CD4-positive, alpha-beta memory T cell (primary cell): ENCODE measurements at places on chromosomes 5 and 9. TPM values are rescaled to one million over a fixed set of nuclear protein-coding genes. Genes with fewer than 3 reads are reported as not detected.

GRCh38 chr9:89982016-89982415, 377.2 kb downstream of the GADD45G start:
- DNase-seq, result no peak

Gene RANBP6
- 36.7 TPM for total RNA-seq

DNA sequence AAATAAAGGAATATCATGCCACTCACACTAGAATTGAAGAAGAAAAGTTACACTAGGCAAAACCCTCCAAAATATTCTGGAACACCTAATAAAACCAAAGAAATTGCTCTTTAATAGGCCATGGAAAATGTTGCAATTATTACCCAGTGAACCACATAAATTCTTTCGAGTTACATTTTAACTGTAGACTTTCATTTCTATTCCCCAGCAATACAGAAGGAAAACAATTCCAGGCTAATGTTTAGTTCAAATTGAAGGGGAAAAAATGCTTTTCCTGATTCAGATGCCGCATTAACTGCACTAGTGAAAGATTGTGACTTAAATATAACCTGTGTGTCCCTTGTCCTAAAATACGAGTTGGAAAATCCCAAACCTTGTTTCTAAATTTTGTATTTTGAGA, 439.3 kb upstream of the ADAMTS16 start:
- DNase-seq, result no peak

DNA sequence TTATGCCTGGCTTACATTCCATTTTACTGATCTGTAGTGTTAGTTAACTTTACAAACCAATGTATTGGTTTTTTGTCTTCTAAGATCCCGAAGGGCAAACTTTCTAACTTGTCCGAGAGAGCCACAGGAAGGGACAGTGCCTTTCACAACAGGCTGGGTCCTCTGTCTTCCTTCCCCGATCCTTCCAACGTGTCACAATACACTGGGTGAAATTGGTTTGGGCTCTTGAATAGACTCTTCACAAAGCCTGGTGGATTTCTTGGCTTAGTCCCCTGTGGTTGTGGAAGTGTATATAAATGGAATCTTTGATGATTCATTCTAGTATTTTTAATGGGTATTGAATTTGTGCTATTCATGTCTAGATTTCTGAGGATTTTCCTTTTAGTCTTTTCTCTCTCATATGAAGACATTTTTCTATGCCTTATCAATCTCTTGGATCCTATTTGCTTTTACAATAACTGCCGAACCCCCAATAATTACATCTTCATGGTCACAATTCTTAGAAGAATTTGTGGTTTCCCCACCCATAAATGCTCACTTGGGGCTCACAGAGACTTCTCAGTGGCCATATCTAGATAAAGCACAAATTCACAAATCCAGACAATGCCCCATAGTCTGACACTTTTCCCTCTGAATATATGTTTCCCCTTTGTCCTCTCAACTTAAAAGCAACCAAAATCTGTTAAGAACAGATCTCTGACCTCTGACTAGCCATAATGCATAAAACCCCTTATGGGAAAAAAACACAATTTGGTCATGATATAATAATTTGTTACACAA, 107.7 kb downstream of the MTRR start:
- no peak for DNase-seq

DNA sequence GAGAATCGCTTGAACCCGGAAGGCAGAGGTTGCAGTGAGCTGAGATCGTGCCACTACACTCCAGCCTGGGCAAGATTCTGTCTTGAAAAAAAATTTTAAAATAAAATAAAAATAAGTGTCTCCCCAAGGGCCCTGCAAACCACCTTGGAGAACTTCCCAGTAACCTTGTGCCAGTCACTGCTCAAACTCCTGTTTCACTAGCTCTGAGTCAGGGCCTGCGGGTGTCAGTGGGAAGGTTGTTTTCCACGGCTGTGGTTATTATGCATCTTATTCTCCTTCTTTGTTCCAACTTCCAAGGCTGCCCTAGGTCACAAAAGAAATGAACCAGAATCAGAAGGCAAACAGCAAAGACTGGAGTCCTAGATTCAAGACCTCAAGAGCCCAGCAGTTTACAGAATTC, 246.7 kb downstream of the ADAMTSL1 start:
- no peak for DNase-seq

- DNase-seq, result peak; percentile 27
Observed at GRCh38 chr5:96687812-96688453, 25.8 kb downstream of the CAST start.

Gene WNK2
- not detected for total RNA-seq

Gene PIP5K1B
- 0.12 TPM for total RNA-seq

Gene YIPF5
- total RNA-seq, result 50.5 TPM

DNA sequence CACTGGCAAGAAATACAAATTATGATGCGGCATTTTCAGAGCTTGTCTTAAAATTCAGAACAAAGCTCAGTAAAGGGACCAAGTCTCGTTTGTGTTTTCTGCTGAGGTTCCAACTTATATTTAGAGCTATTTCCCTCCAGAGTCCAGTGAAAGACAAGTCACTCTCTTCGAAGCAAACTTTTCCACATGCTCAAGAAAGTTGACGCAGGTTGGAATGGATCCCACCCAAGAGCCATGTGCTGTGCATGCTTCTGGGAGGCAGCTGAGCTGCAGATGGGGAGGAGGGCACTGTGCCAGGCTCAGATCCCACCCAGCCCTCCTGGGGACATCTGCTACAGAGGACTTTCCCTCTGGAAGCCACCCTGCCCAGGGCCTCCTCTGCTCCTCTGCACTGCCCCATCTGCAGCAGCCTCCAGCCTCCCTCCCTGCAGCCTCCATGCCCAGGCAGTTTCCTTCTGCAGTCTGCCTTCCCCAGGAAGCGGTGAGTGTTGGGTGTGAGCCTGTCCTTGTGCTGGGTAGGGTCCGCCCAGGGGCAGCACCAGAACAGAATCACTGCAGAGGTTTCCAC, 75.3 kb downstream of the COL23A1 start:
- DNase-seq, result no peak

Gene ATG10
- 7.9 TPM for total RNA-seq

GRCh38 chr5:172662596-172662995, 21.5 kb downstream of the NEURL1B start:
- DNase-seq, result no peak

Gene HSPA5
- 147 TPM for total RNA-seq

DNA sequence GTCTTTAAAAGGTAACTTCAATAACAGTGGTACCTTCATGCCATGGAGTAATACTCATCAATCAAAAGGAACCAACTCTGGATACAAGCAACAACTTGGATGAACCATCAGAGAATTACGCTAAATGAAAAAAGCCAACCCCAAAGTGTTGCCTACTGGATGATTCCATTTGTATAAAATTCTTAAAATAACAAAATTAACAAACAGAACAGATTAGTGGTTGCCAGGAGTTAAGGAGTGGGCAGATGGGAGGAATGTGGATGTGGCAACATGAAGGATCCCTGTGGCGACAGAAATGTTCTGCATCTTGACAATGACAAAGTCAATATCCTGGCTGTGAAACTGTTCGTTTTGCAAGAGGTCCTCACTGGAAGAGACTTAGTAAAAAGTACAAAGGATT, 50.5 kb downstream of the SPTLC1 start:
- no peak for DNase-seq

- DNase-seq, result no peak
Observed at GRCh38 chr9:137167747-137168572, 1.9 kb downstream of the LRRC26 start.

Gene SELENOP
- total RNA-seq, result 1.4 TPM

Gene TLE1
- 0.89 TPM for total RNA-seq

- no peak for DNase-seq
Observed at GRCh38 chr5:149563466-149563865, 12.2 kb upstream of the CSNK1A1 start.

GRCh38 chr9:121278477-121279261, 10.7 kb downstream of the GSN start:
- no peak for DNase-seq

Gene ACOT12
- not detected for total RNA-seq

- no peak for DNase-seq
Observed at GRCh38 chr5:57778501-57779091, 296.0 kb upstream of the ACTBL2 start.

GRCh38 chr5:54108136-54108535, 202.2 kb downstream of the ARL15 start:
- DNase-seq, result no peak

- DNase-seq, result no peak
Observed at GRCh38 chr5:142757564-142757963, 12.6 kb upstream of the ARHGAP26 start.

- no peak for DNase-seq
Observed at GRCh38 chr5:12947379-12947778, 997.1 kb downstream of the DNAH5 start.

DNA sequence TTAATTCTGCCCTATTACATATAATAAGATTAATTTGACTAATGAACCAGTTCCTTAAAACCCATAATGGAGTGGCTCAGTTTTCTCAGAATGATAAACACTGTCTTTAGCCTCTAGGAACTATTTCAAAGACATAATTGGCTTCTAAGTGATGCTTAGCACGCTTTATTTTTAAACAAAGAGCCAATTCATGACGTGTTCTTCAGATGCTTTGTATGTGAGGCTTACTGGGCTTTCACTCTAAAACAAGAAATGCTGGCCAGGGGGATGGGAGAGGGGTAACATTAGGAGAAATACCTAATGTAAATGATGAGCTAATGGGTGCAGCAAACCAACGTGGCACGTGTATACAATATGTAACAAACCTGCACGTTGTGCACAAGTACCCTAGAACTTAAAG, 7.6 kb upstream of the SFXN1 start:
- DNase-seq, result no peak

- DNase-seq, result no peak
Observed at GRCh38 chr9:137456864-137457405, 2.2 kb downstream of the NSMF start.

- no peak for DNase-seq
Observed at GRCh38 chr5:6747103-6747502, 33.9 kb downstream of the TENT4A start.

DNA sequence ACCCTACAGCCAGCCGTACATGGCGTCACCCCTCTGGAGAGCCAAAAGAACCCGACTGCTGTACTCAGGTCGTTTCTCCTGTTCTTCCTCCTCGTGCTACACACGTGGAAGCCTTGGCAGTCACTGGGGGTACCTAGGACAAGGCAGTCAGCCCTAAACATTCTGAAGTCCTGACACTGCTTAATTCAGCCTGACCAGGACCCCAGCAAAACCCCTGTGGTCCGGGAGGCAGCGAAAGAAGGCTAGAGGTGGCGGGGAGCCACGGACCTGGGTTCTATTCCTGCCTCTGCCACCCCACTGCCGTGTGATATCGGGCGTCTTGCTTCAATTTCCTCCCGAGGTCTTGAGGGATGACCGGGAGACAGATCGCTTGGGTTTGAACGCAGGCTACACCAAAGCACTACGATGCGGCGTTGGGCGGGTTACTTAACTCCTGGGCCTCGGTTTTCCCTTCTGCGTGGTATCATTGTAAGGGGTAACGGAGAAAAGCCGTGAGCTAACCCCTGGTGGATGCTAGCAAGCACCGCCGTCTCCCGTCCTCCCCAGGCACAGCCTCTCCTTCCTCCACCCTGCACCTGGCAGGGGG, 429 bp upstream of the ARL10 start:
- no peak for DNase-seq

- DNase-seq, result no peak
Observed at GRCh38 chr9:91053824-91054223, 252.2 kb downstream of the SYK start.

DNA sequence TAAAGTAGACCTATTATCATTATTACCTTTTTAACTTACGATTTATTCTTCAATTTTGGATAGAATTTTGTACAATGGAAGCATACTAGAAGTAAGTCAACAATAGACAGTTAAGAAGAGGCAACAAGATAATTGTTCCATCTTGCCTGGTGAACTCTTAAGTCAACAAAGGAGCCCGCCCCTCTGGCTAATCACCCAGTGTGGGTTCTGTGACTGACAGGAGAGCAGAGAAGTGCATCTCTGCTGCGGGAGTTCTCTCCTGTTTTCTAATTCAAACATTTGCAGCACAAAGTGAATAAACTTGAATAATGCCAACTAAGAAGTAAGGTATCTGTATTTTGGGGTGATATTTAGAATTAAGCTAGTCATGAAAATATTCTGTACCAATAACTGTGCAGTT, 6.7 kb upstream of the ISL1 start:
- no peak for DNase-seq

DNA sequence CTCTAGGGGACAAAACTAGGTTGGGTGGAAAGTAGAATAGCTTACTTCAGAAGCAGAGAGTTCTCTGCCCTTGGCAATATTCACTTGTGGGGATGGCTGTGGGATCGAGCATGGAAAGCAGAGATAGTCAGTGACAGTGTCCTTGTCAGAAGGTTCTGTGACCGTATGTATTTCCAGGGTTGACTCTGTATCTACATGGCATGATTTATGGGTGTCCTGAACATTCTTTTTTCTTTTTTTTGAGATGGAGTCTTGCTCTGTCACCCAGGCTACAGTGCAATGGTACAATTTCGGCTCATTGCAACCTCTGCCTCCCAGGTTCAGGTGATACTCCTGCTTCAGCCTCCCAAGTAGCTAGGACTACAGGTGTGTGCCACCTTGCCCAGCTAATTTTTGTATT, 77.4 kb upstream of the LHFPL2 start:
- DNase-seq, result no peak

DNA sequence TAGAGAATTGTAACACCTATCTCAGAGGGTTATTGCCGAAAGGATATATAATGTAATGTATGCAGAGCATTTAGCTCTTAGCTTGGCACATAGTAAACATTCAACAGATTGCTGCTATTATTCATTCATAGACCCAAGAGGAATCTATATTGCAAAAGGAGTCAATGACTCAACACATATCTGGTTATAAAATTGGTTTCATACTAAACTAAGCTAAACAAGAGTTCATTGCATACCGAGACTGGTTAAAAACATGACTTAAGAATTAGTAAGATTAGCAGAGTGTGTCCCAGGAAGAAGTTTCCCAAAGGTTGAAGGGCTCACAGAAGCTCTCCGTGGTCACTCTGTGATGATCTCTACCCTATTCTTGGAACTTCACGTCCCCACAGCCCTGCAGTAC, 339.6 kb upstream of the CCNH start:
- no peak for DNase-seq

DNA sequence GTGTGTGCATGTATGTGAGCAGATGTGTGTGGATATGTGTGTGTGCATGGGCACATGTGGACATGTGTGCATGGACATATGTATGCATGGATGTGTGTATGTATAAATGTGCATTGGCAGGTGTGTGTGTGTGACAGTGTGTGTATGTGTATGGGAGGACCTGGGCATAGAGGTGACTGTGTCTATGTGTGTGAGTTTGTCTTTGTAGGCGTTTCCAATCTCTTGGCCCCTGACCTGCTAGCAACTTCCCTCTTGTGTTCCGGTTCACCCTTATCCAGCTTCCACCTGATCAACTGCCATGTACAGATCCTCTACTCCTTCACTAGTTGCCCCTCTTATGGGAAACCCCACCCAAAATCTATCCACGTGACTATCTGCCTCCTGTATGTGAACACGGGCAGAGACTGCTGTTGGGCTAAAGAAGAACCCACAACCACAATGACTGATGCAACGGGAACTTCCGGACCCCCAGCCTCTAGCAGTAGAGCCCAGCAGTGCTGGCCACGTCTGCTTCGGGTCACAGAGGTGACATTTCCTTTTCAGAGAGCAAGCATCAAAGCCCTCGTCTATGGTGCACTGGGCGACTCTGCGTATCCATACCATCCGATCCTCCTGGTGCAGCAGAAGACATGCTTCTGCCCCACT, 24.9 kb upstream of the GADD45G start:
- no peak for DNase-seq

GRCh38 chr5:124654418-124654817, 92.0 kb downstream of the ZNF608 start:
- no peak for DNase-seq

Gene TNC
- total RNA-seq, result not detected

Gene RXFP3
- total RNA-seq, result not detected

- DNase-seq, result no peak
Observed at GRCh38 chr5:142982821-142983200, 212.6 kb downstream of the ARHGAP26 start.

GRCh38 chr9:129174102-129174723, 3.8 kb downstream of the IER5L start:
- DNase-seq, result peak; percentile 65
